ENCODE measurements at places on chromosomes 12 and 14. TPM values are rescaled to one million over a fixed set of nuclear protein-coding genes. Genes with fewer than 3 reads are reported as not detected.

The GYS2 gene
- total RNA-seq, result 0.17 TPM

The PRH2 gene
- not detected for total RNA-seq

DNA sequence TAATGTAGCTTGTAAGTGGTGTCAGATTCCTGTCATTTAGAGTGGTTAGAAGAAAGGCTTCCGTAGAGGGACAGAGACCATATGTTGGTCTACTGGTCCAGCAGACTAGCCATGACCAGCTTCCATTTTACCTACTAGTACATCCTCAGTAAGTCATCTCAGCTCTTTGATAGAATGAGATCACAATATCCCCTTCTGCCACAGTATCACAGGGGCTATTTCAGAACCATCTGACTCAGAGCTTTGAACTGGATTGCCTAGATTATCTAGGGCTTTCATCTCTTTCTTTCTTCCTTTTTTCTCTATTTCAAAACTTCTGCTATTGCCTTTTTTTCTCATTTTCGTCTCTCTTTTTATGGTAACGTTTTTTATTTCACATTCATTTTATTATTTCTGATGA is 4.7 kb downstream of the ZDHHC17 start:
- peaks cover 14% of the 10 kb centered on the region for H3K36me3 ChIP-seq
- H3K27me3 ChIP-seq, result no peaks in the 10 kb centered on the region
- H3K4me1 ChIP-seq, result peaks cover 24% of the 10 kb centered on the region
- H3K27ac ChIP-seq, result no peak overlapping the region
- no peak for DNase-seq

GRCh38 chr14:85217412-85217811 is 312.5 kb upstream of the FLRT2 start:
- H3K36me3 ChIP-seq, result no peaks in the 10 kb centered on the region
- DNase-seq, result no peak
- H3K4me1 ChIP-seq, result no peaks in the 10 kb centered on the region
- no peaks in the 10 kb centered on the region for H3K27me3 ChIP-seq
- H3K4me3 ChIP-seq, result no peak overlapping the region

- H3K27ac ChIP-seq, result no peak overlapping the region
- no peak overlapping the region for H3K4me3 ChIP-seq
- no peak for DNase-seq
- no peaks in the 10 kb centered on the region for H3K4me1 ChIP-seq
Measured at GRCh38 chr14:62093736-62094135, 331.5 kb downstream of the SNAPC1 start.

All from activated CD4-positive, alpha-beta T cell treated with anti-CD3 and anti-CD28 coated beads, Interleukin-2, amount 10 ng/mL, durations not matched to agents 24 days and 14 days (primary cell).